Panc1 (cell line): ENCODE measurements at places on chromosomes 3 and 15.

- DNase-seq = no peak
Observed at GRCh38 chr3:181695661-181696491, 15.8 kb upstream of the SOX2 start.

DNA sequence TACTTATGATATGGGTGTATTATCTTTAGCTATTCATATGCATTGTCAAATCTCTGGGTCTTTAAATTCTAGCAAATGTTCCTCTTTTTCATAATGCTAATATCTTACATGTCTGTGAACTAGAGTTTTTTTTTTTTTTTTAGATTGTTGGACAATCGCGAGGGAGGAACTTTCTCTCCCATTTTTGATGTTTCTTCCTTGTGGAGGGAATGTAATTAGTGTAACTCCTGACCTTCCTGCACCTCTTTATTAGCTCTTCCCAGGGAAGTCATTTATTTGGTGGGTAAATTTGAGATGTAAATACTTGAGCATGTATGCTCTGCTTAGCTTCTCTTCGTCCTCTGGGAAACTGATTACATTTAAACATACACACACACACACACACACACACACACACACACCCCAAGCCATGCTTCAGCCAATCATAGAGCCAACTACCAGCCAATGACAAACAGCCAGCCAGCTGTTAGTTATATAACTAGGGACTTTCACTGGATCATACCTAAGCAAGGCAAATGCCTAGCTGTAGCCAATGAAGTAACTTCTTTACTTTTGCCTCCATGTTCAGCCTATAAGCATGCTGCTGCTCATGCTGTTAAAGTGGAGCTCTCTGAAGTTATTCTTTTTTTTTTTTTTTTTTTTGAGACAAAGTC lies 8.3 kb upstream of the USP8 start:
- DNase-seq = no peak

GRCh38 chr3:121165397-121165837 lies 257.4 kb downstream of the STXBP5L start:
- no peak for DNase-seq

GRCh38 chr3:170542704-170543103 lies 43.2 kb downstream of the SLC7A14 start:
- DNase-seq = no peak

- DNase-seq = no peak
Observed at GRCh38 chr3:168864107-168865021, 768.6 kb upstream of the GOLIM4 start.

- no peak for DNase-seq
Observed at GRCh38 chr15:50945725-50946124, 37.2 kb downstream of the AP4E1 start.

- no peak for DNase-seq
Observed at GRCh38 chr3:62570888-62571287, 197.5 kb upstream of the FEZF2 start.

- no peak for DNase-seq
Observed at GRCh38 chr3:72303926-72304325, 519.0 kb upstream of the PROK2 start.

DNA sequence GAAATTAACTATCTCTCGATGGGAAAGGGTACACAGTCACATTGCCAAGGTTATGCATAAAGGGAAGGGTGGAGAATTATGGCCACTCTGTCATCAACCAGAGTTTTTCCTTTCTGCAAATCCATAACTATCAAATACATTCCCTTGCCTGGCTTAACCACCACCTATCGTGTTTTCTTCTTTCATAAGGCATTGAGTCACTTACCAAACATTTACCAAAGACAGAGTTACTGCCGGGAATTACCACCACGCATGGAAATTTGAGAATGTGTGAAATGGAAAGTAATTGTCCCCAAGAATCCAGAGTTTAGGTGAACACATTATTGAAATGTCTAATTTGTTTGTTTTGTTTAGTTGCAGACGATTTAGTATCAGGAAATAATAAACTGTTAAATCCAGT lies 134.3 kb upstream of the LRRN1 start:
- no peak for DNase-seq

GRCh38 chr3:123163141-123163540 lies 38.6 kb upstream of the SEC22A start:
- DNase-seq = no peak

DNA sequence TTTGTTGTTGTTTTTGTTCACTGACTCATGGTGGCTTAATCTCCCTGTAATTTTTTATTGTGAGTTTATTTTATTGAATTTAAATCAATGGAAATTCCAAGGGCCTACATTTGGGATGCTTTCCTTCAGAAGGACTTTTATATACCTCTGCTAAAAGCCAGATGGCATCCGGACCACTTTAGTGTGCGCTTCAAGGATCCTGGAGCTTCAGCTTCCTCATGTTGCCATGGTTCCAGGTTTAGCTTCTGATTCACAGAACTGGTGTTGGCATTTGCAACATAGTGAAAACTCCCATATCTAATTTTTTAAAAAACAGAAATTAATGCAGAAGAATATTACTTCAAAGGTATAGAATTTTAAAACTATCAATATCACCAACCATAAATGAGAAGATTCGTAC lies 8.5 kb upstream of the HACD2 start:
- DNase-seq = no peak

GRCh38 chr3:191566469-191566868 lies 105.5 kb downstream of the PYDC2 start:
- no peak for DNase-seq

GRCh38 chr3:135528413-135529015 lies 437.0 kb upstream of the PPP2R3A start:
- no peak for DNase-seq

GRCh38 chr3:38994251-38994650 lies 57.5 kb downstream of the SCN11A start:
- no peak for DNase-seq

- no peak for DNase-seq
Observed at GRCh38 chr3:149600634-149601033, 57.2 kb downstream of the WWTR1 start.

DNA sequence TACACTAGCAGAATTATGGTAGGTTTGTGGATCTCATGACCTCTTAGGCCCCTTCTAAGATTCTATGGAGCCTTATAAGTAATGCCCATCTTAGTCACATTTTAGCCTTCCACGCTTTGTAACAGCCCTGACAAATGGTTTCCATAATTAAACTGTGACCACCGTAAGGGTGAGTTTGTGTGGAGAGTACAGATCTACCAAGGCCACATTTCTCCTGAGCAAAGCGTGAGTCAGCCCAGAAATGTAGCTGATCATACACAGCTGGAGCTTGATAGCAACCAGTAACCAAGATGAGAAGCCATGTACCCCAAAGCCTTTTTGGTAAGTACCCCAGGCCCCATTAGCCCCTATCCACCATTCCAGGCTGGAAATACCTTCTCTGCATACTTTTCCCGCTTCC lies 31.7 kb downstream of the CHAC1 start:
- DNase-seq = no peak

DNA sequence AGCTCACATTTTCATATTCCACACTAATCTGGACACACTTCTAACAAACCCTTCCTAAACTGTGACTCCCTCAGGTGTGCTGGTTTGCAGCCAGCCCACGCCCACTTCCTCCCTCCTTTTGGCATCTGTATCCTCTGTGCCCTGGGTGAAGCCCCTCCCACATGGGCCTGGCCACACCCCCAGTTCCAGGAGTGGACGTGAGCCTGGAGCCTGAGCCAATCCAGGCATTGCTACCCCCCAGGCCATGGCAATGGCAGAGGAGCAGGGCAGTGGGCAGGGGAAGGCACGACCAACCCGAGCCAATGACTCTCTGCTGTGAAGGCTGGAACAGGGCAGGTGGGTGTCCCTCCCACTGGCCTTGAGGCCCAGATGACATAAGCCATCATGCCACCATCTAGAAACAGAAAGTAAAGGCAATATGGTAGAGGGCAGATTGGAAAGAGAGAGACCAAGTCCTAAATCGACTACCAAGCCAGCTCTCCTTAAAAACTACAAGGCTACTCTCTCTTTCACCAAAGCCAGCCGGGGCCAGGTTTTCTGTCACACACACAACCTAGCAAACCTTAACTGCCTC lies 18.6 kb downstream of the FAM174B start:
- no peak for DNase-seq

DNA sequence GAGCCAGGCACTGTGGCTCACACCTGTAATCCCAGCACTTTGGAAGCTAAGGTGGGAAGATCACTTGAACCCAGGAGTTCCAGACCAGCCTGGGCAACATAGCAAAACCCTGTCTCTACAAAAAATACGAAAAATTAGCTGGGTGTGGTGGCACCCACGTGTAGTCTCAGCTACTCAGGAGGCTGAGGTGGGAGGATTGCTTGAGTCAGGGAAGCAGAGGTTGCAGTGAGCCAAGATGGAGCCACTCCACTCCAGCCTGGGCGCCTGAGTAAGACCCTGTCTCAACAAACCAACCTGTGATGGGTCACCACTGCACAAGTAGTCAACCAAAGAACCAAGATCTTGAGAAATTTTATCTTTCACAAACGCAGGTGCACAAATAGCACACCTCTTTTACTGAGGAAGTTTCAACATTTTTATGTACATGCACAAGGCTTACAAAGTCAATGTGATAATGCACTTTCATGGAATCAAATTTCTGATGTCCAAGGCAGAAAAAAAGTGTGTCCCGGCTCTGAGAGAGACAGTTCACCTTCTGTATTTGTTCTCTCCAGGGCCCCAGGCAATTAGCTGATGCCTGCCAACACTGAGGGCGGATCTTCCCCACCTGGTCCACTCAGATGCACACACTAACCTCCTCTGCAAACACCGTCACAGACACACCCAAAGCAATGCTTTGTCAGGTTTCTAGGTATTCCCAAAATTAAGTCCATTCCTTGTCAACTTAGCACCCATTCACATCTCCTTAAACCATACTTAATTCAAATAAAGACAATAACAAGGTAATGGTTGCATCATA lies 12.4 kb downstream of the ACAA1 start:
- DNase-seq = no peak

- DNase-seq = no peak
Observed at GRCh38 chr3:106508331-106508893, 639.6 kb upstream of the CBLB start.
